ENCODE measurements at places on chromosomes 2 and 18.

DNA sequence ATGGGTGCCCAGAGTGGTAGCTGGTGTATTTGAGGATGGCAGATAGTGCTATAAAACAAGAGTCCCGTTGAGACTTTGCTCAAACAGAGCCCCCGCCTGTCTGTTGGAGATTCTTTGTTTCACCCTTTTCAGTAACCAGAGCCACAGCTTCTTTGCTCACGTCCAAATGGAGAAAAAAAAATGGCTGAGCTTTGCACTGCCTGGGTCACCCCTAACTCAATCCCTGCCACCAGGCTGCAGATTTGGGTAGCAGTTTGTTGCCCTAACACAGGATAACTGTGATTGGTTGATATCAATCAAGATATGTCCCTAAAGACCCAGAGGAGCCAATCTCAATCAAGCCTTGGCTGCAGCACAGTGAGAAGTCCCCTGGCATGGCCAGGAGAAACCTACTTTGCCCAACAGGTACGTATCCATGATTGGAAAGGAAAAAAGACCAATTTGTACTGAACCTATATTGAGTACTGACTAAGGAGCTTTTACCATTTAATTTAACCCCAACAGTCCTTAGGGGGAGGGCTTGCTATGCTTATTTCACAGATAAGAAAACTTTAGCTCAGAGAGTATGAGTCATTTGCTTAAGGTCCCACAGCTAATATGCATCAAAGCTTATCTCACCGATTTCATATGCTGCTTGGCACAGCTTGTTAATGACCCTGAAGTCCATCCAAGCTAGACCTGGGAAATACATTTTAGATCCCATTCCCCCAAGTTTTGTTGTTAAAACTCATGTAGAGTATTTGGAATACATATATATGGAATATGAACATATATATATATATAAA lies 72.0 kb upstream of the SH3BP4 start:
- DNase-seq: peak; percentile 25

- no peak for DNase-seq
Observed at GRCh38 chr2:1169291-1169949, 218.8 kb downstream of the SNTG2 start.

GRCh38 chr2:191544461-191545062 lies 133.4 kb upstream of the NABP1 start:
- DNase-seq: no peak

DNA sequence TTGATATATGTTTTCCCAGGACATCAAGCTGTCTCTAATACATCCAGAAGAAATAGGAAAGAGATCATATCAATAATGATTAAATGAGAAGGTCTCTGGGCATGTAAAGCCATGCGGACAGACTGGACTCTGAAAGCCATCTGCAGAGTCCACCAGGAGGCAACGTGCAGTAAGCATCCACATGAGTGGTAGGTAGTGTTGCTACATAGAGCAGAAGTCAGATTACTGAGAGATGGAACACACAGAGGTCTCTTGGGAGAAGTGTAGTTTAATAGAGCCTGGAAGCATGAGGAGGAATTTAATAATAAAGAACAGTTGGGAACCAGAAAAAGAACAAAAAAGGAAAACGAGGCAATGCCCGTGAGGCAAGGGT lies 758.1 kb upstream of the DDX18 start:
- no peak for DNase-seq

DNA sequence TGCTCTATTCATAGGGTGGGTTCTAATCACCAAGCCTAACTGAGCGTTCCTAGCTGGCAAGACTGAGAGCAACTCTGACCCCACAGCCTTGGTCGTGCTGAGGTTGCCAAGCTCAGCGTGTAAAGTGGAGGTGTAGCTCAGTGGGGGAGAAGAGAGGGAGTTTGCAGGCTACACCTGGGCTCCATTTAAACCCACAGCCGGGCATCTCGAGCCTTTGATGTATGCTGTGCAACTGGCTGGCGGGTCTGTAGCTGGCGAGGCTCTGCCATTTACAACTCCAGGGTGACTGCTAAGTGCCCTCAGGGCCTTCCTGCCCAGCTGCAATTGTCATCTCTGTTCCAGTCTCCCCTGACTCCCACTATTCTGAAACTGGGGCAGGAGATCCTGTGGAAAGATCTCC lies 20.0 kb upstream of the CHRNA1 start:
- DNase-seq: no peak

DNA sequence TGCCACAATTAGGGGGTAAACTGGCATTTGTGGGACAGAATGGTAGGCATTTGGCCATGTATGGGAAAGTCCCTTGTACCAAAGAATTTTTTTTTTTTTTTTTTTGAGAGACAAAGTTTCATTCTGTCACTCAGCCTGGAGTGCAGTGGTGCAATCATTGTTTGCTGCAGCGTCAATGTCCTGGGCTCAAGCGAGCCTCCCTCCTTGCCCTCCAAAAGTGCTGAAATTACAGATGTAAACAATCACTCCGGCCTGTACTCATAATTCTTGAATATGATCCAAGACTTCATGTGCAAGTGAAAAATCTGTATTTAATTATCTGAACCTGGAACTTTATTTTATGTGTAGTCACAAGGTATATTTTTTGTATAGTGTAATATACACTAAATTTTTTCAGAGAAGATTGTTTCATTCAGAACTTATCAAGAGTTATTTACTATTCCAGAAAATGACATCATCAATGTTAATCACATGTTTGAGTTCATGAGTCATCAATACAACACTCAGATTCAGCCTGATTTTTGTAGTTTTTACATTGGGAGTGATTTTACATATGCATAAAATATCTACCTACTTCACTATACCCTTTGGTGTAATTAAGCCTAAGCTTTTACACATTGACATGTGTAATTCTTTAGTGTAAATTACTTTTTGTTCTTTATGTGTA lies 138.7 kb upstream of the L3MBTL4 start:
- no peak for DNase-seq

- DNase-seq: no peak
Observed at GRCh38 chr2:132830321-132830827, 160.4 kb upstream of the LYPD1 start.

- no peak for DNase-seq
Observed at GRCh38 chr2:156399224-156399949, 36.8 kb upstream of the GPD2 start.

GRCh38 chr2:40043641-40044040 lies 264.6 kb upstream of the THUMPD2 start:
- DNase-seq: no peak

DNA sequence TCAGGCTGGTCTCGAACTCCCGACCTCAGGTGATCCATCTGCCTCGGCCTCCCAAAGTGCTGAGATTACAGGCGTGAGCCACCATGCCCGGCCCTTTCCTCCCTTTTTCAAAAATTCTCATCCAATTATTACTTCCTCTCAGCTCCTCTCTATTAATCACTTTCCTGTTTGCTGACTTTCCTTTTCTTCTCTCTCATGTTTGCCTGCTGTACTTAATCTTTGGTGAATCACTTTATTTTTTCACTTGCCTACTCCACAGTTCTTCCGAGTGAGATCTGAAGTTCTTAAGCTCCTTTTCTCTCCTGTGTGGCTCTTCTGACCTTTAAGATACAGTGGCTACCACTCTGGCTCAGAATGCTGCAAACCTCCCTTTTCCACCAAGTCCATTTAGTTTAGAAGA lies 126.3 kb upstream of the SERTAD2 start:
- DNase-seq: no peak

DNA sequence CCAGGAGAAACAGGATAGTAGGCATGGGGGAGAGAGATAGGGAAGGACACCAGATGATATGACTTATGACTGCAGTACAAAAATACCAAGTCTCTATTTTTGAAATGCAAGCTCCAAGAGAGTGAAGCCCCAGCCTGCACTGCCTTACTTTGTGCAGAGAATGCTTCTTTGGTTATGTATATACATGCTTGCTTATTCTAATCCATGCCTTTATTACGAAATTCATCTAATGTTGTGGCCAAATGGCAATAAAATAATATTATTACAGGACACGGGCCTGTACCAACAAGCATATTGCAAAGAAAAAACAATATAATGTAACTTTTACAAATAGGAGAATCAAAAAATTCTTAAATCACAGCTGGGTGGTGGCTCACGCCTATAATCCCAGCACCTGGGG lies 110.8 kb downstream of the BCL11A start:
- DNase-seq: no peak

GRCh38 chr2:88054782-88055370 lies 707 bp downstream of the KRCC1 start:
- DNase-seq: no peak

- no peak for DNase-seq
Observed at GRCh38 chr2:101558740-101559525, 84.0 kb upstream of the RFX8 start.

- DNase-seq: peak; percentile 9
Observed at GRCh38 chr2:21422050-21422449, 298.3 kb downstream of the TDRD15 start.

DNA sequence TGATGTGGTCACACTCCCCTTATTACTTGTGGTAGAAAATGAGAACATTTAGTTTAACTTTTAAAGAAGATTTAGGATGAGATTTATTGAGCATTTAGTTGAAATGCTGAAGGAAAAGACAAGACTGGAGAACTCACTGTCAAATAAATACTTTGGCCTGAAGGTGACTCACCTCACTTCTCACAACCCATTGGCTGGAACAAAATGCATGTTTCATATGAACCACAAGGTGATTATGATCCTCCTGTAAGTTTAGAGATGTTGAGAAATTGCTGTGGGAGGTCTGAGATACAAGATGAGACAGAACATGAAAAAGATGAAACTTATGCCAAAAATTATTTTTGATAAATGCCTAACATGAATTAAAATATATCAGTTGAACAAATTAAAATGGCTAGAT lies 1004.5 kb downstream of the SOCS6 start:
- DNase-seq: no peak
